ENCODE measurements at places on chromosomes 11 and 22. TPM values are rescaled to one million over a fixed set of nuclear protein-coding genes. Genes with fewer than 3 reads are reported as not detected.
A peak's percentile ranks its signal among the peaks of the same experiment; 100 is the strongest.

Gene WBP2NL
- 0.57 TPM for total RNA-seq

GRCh38 chr11:76293189-76293631 lies 86.9 kb upstream of the WNT11 start:
- DNase-seq = no peak
- H3K4me1 ChIP-seq = no peaks in the 10 kb centered on the region
- no peak overlapping the region for H3K4me3 ChIP-seq
- no peaks in the 10 kb centered on the region for H3K27me3 ChIP-seq
- no peaks in the 10 kb centered on the region for H3K36me3 ChIP-seq
- H3K27ac ChIP-seq = no peak overlapping the region

Gene ACR
- not detected for total RNA-seq

DNA sequence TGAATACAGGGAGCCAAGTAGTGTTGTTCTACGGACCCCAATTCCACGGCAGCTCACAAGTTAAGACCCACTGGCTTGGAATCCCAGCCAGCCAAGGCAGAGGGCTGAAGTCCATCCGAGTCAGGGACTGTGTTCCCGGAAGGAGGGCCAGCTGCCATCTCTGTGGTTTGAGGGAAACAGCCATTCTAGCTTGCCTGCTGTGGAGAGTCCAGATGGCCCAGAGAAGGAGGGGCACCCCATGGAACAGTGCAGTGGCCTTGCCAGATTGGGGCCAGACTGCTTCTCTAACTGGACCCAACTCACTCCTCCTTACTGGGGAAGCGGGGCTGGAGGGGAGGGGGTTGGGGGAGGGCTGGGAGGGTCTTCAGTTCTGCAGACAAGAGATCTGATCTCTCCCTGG lies 156.4 kb downstream of the FAM181B start:
- H3K36me3 ChIP-seq = no peaks in the 10 kb centered on the region
- no peaks in the 10 kb centered on the region for H3K4me1 ChIP-seq
- no peak overlapping the region for H3K4me3 ChIP-seq
- H3K27me3 ChIP-seq = no peaks in the 10 kb centered on the region
- no peak overlapping the region for H3K27ac ChIP-seq
- no peak for DNase-seq

GRCh38 chr11:126257764-126258163 lies 10.9 kb downstream of the SRPRA start:
- H3K27me3 ChIP-seq = no peaks in the 10 kb centered on the region
- no peaks in the 10 kb centered on the region for H3K4me1 ChIP-seq
- no peak overlapping the region for H3K4me3 ChIP-seq
- H3K27ac ChIP-seq = no peak overlapping the region
- no peak for DNase-seq
- H3K36me3 ChIP-seq = no peaks in the 10 kb centered on the region

Gene BIRC3
- 1.8 TPM for total RNA-seq

Gene RNF214
- total RNA-seq = 11.3 TPM

Gene CRYAB
- total RNA-seq = 87.7 TPM

DNA sequence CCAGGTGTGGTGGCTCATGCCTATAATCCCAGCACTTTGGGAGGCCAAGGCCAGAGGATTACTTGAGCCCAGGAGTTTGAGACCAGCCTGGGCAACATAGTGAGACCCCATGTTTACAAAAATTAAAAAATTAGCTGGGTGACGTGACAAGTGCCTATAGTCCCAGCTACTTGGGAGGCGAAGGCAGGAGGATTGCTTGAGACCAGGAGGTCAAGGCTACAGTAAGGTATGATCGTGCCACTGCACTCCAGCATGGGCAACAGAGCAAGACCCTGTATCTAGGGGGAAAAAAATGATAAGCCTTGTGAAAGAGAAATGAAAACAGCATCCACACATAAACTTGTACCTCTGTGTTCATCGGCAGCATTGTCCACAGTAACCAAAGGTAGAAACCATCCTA lies 8.1 kb upstream of the CCND1 start:
- H3K4me3 ChIP-seq = no peak overlapping the region
- no peaks in the 10 kb centered on the region for H3K36me3 ChIP-seq
- H3K4me1 ChIP-seq = peaks cover 37% of the 10 kb centered on the region
- DNase-seq = no peak
- no peak overlapping the region for H3K27ac ChIP-seq
- peaks cover 2% of the 10 kb centered on the region for H3K27me3 ChIP-seq

Gene OR10D3
- not detected for total RNA-seq

Gene OR4B1
- total RNA-seq = not detected

Gene C11orf21
- 0.30 TPM for total RNA-seq

DNA sequence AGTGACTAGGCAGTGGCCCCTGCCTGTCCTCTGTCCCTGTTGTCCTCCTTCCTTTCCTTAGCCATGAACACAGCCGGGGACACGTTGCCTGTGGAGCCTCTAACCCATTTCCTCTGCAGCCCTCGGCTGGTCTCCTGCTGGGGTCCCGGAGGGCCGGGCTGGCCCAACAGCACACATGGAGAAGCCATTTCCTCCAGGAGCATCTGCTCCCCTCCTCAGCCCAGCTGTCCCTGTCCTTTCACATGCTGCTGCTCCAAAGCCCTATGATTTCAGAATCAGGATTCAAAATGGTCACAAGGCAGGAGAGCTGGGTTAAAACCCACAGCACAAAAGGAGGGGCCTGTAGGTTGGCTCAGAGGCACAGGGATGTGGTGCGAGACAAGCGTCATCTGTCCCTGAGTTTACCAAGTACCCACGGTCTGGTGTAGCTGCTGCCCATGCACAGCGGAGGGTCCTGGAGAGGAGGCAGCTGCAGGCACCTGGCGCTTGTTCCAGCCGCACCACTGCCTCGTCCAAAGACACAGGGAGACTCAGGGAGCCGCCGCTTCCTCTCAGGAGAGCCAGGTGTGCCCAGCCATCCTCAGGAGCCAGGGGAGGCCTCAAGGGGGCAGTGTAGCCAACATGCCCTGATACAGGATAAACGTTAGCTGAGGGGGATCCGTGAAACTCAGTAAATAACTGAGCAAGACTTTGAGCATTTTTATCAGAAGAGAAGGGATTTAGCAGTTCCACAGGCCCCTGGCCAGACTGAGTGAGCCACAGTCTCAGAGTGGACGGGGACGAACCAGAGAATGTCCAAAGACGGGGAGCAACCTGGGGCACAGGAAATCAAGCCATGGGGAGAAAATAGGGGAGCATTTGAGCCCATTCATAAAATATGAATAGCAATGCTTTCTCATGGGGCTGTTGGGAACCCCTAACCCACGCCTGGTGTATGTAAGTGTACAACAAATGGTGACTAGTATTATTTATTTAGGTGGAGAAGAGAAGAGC lies 3.9 kb upstream of the VSIG10L2 start:
- no peaks in the 10 kb centered on the region for H3K27me3 ChIP-seq
- H3K36me3 ChIP-seq = no peaks in the 10 kb centered on the region
- no peak overlapping the region for H3K4me3 ChIP-seq
- peak; percentile 56 for DNase-seq
- no peaks in the 10 kb centered on the region for H3K4me1 ChIP-seq

Gene AQP11
- total RNA-seq = 27.0 TPM

Gene KIRREL3
- total RNA-seq = 0.26 TPM

GRCh38 chr11:1771700-1772099 lies 8.0 kb upstream of the CTSD start:
- peak; percentile 62 for DNase-seq
- peaks cover 18% of the 10 kb centered on the region for H3K4me1 ChIP-seq
- H3K4me3 ChIP-seq = no peak overlapping the region
- H3K27me3 ChIP-seq = no peaks in the 10 kb centered on the region
- peak overlapping the region; percentile 36 for H3K27ac ChIP-seq

DNA sequence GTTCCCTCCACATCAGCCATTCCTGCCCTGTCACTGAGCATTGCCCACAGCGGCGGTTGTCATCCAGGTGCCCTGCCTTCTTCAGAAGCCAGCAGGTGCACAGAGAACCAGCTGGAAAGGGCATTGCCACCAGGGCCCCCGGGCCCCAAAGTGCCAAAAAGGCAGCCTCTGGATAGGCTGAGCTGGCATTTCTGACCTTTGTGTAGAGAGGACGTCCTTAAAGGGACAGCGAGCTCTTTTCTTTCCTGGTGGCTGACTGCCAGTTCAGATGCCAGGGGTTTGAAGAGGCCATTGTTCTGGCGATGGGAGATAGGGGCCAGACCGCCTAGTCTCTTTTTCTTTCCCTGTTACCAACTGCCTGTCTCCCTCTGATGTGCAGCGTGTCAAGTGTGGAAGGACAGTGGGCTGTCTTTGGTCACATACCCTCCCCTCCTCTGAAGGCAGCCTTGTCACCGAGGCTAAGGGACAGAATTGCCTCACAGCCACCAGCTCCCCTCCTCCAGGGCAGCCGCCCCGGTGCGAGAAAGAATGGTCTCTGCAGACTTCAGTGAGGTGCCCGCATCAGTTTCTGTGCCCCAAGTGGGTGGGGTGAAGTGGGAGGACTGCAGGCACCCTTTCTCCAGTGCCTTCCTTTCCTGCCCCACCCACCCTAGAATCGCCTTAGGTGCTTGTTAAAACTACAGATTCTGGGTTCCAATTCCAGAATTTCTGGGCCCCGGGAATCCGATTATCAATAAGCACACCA lies 109.6 kb downstream of the SCN3B start:
- peak; percentile 60 for DNase-seq
- H3K27me3 ChIP-seq = no peaks in the 10 kb centered on the region
- peaks cover 53% of the 10 kb centered on the region for H3K4me1 ChIP-seq
- peak overlapping the region; percentile 91 for H3K27ac ChIP-seq

Gene CCDC157
- 2.4 TPM for total RNA-seq

GRCh38 chr11:70323806-70324205 lies 53.3 kb downstream of the PPFIA1 start:
- no peak for DNase-seq
- peaks cover 16% of the 10 kb centered on the region for H3K4me1 ChIP-seq
- peaks cover 13% of the 10 kb centered on the region for H3K36me3 ChIP-seq
- peak overlapping the region; percentile 57 for H3K27ac ChIP-seq
- no peak overlapping the region for H3K4me3 ChIP-seq

- H3K27me3 ChIP-seq = no peaks in the 10 kb centered on the region
- H3K4me3 ChIP-seq = no peak overlapping the region
- H3K4me1 ChIP-seq = no peaks in the 10 kb centered on the region
- no peak for DNase-seq
- H3K36me3 ChIP-seq = no peaks in the 10 kb centered on the region
- no peak overlapping the region for H3K27ac ChIP-seq
Measured at GRCh38 chr11:107827041-107827440, 31.5 kb downstream of the SLC35F2 start.

- H3K27me3 ChIP-seq = no peaks in the 10 kb centered on the region
- H3K27ac ChIP-seq = peak overlapping the region; percentile 83
- no peak for DNase-seq
- no peaks in the 10 kb centered on the region for H3K36me3 ChIP-seq
- peaks cover 18% of the 10 kb centered on the region for H3K4me1 ChIP-seq
Measured at GRCh38 chr22:38732251-38732815, 23.5 kb downstream of the SUN2 start.

DNA sequence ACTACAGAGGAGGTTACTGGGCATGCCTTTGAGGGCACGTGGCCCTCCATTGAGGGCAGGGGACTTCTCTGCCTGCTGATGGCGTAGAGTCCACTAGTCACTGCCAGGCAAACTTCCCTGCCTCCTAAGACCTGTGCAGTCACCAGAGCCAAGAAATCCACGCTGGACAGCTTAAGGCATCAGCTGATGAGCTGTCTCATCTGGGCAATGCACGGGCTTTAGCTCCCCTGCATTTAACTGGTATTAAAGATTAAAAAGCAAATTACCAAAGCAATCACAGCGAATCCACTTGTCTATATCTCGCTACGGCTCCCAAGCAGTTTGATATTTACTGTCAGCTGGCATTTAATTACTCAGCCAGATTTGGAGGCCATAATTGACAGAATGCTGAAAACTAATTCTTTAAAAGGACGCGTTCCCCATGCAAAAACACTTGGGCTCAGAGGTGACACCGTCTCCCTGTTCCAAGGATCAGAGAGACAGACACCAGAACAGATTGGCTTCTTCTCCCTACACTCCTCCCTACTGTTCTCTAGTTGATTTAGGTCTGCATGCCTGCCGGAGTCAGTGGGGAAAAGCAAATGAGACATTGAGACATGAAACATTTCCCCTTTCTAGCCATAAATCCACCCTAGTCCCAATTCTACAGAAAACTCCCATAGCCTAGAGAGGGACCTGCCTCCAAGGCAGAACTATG lies 68.5 kb downstream of the SPATA19 start:
- no peaks in the 10 kb centered on the region for H3K4me1 ChIP-seq
- DNase-seq = no peak
- no peaks in the 10 kb centered on the region for H3K36me3 ChIP-seq

GRCh38 chr11:94762208-94762607 lies 5.9 kb upstream of the AMOTL1 start:
- DNase-seq = no peak
- H3K36me3 ChIP-seq = no peaks in the 10 kb centered on the region
- H3K4me1 ChIP-seq = no peaks in the 10 kb centered on the region
- H3K27ac ChIP-seq = no peak overlapping the region
- no peaks in the 10 kb centered on the region for H3K27me3 ChIP-seq

- H3K4me3 ChIP-seq = no peak overlapping the region
- no peak overlapping the region for H3K27ac ChIP-seq
- no peaks in the 10 kb centered on the region for H3K27me3 ChIP-seq
Measured at GRCh38 chr22:38925571-38926041, 31.8 kb upstream of the APOBEC3A start.

- H3K36me3 ChIP-seq = no peaks in the 10 kb centered on the region
- no peak for DNase-seq
- no peaks in the 10 kb centered on the region for H3K4me1 ChIP-seq
- no peaks in the 10 kb centered on the region for H3K27me3 ChIP-seq
- H3K4me3 ChIP-seq = no peak overlapping the region
Measured at GRCh38 chr11:3195251-3196160, 23.1 kb downstream of the MRGPRG start.

DNA sequence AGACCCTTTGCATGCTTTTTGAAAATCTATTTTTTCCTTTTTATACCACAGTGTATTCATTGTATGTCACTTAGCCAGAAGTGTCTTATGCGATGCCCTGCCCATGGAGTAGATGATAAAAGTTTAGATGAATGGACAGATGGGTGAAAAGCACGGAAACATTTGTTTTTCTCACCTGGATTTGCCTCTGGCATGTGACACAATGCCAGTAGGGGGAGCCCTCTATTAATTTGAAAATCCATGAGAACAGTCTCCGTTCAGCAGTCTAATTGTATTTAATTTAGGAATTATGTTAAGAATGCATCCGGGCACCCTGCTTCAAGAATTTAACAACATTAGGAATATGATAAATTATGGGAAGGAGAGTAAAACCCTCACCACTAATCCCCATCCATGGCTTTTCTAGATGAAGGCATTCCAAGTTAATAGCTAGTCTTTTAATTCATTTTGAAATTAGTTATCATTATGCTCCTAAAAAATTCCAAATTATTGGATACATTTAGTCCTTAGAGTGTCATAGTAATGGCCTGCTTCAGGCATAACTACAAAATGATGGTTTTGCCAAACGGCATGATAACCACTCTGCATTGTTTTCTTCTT lies 55.3 kb upstream of the ALKBH3 start:
- peaks cover 5% of the 10 kb centered on the region for H3K4me1 ChIP-seq
- DNase-seq = no peak
- no peak overlapping the region for H3K27ac ChIP-seq
- no peaks in the 10 kb centered on the region for H3K27me3 ChIP-seq
- H3K36me3 ChIP-seq = no peaks in the 10 kb centered on the region

- no peak overlapping the region for H3K27ac ChIP-seq
- H3K36me3 ChIP-seq = no peaks in the 10 kb centered on the region
- H3K4me1 ChIP-seq = peaks cover 9% of the 10 kb centered on the region
- H3K4me3 ChIP-seq = no peak overlapping the region
- no peak for DNase-seq
Measured at GRCh38 chr22:20968281-20968977, 1.4 kb downstream of the AIFM3 start.

GRCh38 chr11:85809191-85809590 lies 1.8 kb downstream of the SYTL2 start:
- no peak for DNase-seq
- H3K27ac ChIP-seq = no peak overlapping the region
- no peak overlapping the region for H3K4me3 ChIP-seq
- no peaks in the 10 kb centered on the region for H3K27me3 ChIP-seq
- no peaks in the 10 kb centered on the region for H3K36me3 ChIP-seq
